Stimulated activated CD8-positive, alpha-beta memory T cell treated with anti-CD3 and anti-CD28 coated beads, Interleukin-2, amount 100 ng/mL, for 48 hours (primary cell): ENCODE measurements at places on chromosomes 13 and 19.

- no peak for DNase-seq
Observed at GRCh38 chr19:10918359-10918758, 10.1 kb downstream of the YIPF2 start.

DNA sequence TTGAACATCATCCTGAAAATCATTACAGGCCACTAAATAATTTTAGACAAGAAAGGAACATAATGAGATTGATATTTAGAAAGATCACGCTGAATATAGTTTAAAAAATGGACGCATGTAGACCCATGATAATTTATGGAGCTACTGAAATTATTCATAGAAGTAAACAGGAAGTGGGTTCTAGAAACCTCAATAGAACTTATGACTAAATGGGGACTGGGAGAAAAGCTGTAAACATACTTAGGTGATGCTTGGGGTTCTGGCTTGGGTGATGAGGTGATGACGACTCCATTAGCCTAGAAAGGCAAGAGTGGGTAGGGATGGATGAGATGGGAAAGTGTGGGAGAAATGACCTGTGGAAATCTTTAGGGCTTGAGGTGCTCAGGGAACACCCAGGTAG lies 484.0 kb downstream of the MYO16 start:
- no peak for DNase-seq

- no peak for DNase-seq
Observed at GRCh38 chr19:1851654-1852580, 3.6 kb upstream of the REXO1 start.

- DNase-seq = no peak
Observed at GRCh38 chr19:36488118-36488845, 1.1 kb downstream of the ZNF566 start.

GRCh38 chr19:15251010-15251748 lies 18.9 kb upstream of the EPHX3 start:
- no peak for DNase-seq

GRCh38 chr19:8321067-8321985 lies at the start of the genes NDUFA7 and RPS28:
NDUFA7 (minus strand) TSS chr19:8321375; CDS start chr19:8321358, 17 bp downstream.
RPS28 (plus strand) TSS chr19:8321496; CDS start chr19:8321531, 35 bp downstream.
- DNase-seq = peak; percentile 95

DNA sequence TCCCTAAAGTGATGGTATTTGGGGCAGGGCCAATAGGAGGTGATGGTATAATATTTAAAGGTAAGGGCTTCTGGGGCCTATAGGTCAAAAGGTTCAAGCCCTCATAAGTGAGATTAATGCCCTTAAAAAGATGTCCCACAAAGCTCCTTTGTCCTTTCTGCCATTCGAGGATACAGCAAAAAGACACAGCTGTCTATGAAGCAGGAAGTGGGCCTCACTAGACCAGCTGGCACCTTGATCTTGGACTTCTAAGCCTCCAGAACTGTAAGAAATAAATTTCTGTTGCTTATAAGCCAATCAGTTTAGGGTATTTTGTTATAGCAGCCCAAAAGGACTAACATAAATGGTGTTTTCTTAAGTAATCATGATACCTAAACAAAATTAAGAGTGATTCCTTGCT lies 27.2 kb upstream of the POU4F1 start:
- no peak for DNase-seq

DNA sequence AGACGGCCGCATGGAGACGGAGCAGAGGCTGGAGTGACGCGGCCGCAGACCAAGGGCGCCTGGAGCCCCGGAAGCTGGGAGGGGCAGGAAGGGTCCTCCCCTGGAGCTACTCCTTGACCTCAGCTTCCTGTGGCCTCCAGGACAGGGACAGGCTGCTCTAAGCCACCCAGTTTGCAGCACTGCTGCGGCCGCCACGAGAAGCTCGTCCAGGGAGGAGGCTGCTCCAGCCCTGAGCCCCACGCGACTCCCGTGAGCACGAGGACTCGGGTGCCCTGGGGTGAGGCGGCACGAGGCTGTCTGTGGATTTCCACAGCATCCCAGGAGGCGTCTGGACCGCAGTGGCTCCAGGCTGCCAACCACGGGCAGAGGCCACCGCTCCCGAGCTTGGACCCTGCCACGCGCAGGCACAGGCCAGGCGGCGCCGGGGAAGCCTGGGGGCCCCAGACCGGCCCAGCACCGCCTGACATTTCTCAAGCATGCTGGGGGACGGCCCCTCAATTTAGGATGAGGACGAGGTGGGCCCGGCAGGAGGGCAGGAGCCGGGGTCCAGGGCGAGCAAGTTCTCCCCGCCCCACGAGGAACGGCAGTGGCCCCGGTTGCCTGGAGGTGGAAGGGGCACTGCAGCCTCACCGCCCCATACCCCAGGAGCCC lies 10.7 kb downstream of the SBNO2 start:
- DNase-seq = no peak

DNA sequence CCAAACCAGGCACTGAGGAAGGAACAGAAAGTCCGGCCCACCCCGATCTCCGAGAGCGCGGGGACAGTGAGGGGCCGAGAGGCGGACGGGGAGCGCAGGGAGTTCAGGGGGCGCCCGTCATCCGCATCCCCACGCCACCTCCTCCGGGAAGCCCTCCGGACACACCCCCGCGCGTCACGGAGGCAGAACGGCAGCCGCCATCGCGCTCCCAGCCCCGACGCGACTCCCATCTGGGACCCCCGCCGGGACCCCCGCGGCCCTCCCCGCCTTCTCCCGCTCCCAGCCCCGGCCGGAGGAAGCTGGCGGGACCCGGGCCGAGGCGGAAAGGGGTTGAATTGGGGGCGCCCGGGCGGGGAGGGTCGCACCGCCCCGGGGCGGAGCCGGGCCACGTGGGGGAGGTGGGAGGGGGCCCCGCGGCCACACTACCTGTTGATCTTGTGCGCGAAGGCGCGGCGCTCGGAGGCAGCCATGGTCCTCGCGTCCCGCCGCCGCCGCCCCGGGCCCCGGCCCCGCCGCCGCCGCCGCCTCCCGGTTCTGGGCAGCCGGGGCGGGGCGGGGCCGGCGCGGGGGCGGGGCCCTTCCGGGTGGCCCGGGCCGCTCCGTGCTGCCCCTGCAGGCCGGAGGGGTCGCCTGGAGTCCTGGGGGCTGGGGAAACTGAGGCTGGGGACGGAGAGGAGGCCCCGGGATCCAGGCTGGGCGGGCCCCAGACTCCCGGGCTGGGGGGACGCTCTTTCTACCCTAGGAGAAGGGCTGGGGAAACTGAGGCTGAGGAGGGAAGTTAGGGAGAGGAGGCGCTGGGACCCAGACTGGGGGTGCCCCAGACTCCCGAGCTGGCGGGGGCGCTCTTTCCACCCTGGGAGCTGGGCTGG lies at the start of gene DOCK6:
Gene DOCK6 (minus strand): TSS at position 554 of the 869 bp plus-strand sequence. CDS start 84 bp downstream, at position 470.
- DNase-seq = peak; percentile 20

- DNase-seq = no peak
Observed at GRCh38 chr13:48652851-48653471, 768 bp upstream of the CYSLTR2 start.

- no peak for DNase-seq
Observed at GRCh38 chr19:54207983-54208783, 7.5 kb downstream of the RPS9 start.

GRCh38 chr19:41064974-41065569 lies 23.2 kb upstream of the CYP2A13 start:
- DNase-seq = no peak

DNA sequence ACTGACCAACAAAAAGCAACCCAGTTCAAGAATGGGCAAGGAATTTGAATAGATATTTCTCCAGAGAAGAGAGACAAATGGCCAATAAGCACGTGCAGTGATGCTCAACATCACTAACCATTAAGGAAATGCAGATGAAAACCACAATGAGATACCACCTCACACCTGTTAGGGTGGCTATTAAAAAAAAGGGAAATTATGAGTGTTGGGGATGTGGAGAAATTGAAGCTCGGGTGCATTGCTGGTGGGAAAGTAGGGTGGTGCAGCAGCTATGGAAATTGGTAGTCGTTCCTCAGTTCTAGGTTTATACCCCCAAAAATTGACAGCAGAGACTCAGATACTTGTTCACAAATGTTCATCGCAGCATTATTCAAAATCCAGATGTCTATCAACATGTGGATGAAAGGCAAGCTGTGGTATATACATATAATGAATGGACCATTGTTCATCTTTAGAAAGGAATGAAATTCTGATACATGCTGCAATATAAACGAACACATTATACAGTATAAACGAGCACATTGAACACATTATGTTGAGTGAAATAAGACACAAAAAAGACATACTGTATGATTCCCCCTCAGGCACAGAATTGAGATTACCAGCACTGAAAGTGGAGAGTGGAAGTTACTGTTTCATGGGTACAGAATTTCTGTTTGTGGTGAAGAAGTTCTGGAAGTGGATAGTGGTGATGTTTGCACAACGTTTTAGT lies 927 bp downstream of the CHAMP1 start:
- DNase-seq = no peak

DNA sequence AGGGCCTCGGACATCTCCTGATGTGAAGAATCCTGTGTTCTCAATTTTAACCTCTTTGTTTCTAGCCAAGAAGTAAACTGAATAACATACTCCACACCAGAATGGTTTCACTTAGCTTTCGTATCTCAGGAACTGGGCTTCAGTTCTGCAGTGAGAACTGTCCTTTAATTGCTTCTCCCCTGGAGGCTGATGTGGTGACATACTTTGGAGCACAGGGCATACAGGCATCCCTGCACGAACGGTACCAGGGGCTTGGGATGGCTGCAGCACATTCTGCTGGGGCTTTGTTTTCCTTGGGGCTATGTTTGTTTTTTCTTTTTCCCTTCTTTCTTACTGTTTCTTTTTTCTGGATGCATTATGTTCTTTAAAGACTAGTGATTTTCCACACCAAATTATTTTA lies 230.5 kb downstream of the TM9SF2 start:
- DNase-seq = no peak

- DNase-seq = no peak
Observed at GRCh38 chr13:105641121-105641520, 894.3 kb downstream of the EFNB2 start.

DNA sequence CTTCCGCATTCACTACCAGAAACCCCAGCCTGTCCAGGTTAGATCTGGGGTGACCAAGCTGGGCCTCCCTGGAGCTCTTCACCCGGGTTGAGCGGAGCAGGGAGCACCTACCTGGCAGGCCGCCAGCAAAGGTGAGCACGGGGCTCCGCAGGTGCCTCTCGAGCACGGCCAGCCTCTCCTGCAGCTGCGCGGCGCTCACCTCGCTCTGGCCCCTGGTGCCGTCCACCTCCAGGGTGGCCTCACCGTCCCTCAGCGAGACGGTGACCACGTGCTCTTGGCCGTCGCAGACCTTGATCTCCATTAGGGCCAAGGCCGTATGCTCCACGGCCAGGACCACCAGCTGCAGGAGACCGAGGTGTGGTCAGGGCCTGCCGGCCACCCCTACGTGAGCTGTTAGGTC lies 42.0 kb downstream of the GAS6 start:
- DNase-seq = no peak

DNA sequence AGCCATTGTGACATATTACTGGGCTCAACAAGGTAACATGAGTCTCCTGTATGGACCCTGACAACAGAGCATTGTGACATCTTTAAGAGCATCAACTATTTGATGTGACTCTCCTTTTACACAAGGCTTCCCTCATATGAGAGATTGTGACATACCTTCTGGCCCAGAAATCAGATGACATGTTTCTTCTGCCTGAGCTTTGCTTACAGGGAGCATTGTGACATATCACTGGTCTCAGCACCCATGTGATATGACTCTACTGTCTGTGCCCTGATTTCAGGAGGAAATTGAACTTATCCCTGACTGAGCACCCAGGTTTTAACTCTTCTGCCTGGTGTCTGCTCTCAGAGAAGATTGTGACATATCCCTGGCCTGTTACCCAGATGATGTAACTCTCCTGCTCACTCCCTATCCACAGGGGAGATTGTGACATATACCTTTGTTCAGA lies 15.9 kb upstream of the ZNF681 start:
- DNase-seq = no peak

DNA sequence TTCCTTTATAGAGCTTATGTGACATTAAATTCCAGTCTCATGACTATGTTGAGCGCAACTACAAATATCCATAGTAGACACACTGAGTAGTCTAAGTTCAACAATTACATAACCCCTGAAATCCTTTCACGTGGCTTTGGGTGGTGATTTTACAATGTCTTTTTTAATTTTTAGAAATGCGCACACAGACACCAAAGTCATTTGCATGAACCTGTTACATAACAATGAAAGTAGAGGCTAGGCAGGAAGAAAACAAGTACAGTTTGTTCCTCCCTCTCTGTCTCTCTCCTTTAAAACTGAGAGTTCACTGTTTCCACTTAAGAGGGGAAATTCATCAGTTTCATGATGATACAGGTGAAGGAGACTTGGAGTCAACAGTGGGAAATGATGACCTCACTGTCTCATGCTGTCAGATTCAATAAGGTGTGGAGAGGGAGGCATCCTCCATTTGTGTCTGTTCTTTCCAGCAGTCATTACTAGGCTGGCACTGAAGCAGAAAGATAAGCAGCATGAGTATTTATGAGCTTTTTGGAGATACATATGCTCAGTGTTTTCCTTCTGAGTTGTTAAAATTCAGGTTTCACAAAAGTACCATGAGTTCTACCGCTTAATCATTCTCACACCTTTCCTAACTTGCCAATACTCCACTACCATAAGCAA lies 201.8 kb downstream of the LHFPL6 start:
- no peak for DNase-seq

GRCh38 chr19:15280915-15281683 lies 48.9 kb upstream of the EPHX3 start:
- DNase-seq = no peak

GRCh38 chr13:69287050-69287698 lies 820.5 kb upstream of the ATXN8OS start:
- DNase-seq = no peak

- DNase-seq = no peak
Observed at GRCh38 chr19:58545286-58546018, 1.6 kb downstream of the TRIM28 start.

DNA sequence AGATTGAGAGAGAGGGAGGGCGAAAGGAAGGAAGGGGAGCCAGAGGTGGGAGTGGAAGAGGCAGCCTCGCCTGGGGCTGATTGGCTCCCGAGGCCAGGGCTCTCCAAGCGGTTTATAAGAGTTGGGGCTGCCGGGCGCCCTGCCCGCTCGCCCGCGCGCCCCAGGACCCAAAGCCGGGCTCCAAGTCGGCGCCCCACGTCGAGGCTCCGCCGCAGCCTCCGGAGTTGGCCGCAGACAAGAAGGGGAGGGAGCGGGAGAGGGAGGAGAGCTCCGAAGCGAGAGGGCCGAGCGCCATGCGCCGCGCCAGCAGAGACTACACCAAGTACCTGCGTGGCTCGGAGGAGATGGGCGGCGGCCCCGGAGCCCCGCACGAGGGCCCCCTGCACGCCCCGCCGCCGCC lies at the start of gene TNFSF11:
Gene TNFSF11 (plus strand): TSS at position 142 of the 400 bp plus-strand sequence. CDS start 152 bp downstream, at position 294.
- peak; percentile 19 for DNase-seq
